CD4-positive, alpha-beta memory T cell (primary cell): ENCODE measurements at places on chromosomes 13 and 19. TPM values are rescaled to one million over a fixed set of nuclear protein-coding genes. Genes with fewer than 3 reads are reported as not detected.

ZNF20 gene
- total RNA-seq: 4.0 TPM

ZNF221 gene
- 2.9 TPM for total RNA-seq

TIMM44 gene
- total RNA-seq: 71.6 TPM

- peak; percentile 22 for DNase-seq
These were observed 14.7 kb downstream of the RAP2A start for GRCh38 chr13:97448503-97449251.

GRCh38 chr19:17981611-17982010, 14.7 kb downstream of the KCNN1 start:
- no peak for DNase-seq

DNA sequence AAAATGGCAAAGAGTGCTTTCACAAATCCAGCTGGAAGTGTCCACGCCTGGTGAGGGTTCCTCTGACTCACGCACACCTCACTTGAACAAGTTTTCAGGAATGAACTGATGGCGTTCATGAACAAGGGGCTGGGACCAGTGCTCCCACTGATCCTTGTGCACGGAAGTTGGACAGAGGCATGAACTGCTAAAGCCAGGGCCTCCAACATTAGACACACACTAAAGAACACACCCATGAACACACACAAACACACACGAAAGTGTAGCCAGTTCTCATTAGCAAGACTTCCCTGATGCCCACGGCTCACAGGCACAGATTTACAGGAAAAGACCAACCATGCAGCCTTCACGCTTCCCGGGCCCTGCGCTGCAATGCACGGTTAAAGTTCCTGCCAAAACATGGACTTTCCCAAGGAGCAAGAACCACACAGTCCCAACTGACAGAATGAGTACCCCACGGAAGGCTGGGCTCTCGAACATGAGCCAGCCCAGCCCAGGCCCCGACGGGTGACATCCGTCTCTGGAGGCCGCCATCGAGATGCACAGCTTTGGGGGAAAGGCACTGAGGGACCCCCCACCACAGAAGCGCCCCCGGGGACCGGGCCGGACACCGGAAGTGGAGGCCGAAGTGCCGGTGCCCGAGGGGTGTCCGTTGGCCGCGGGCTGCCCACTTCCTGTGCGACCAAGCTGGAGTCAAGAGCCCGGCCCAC, 808 bp downstream of the DNMT1 start:
- no peak for DNase-seq

DNA sequence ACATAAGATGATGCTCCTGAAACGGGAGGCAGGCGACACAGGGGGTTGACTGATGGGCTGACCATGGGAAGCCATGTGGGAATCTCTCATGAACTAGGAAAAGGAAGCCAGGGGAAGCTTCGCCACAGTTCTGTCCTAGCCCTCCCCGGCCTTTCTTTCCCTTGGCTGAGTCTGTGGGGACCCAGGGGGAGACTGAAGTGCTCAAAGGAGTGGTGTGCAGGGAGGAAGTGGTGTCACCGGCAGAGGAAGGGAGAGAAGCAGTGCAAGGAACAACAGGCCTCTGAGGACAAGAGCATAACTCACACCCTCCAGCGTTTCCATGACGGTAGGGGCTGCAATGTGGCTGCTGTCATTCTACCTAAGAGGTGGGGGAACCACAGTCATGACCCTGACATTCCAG, 1.1 kb downstream of the KIR3DL3 start:
- DNase-seq: no peak

GRCh38 chr13:70108356-70109105, at the start of gene KLHL1:
KLHL1 (minus strand) TSS chr13:70108452; CDS start chr13:70107699, 753 bp downstream.
- DNase-seq: no peak

- no peak for DNase-seq
These were observed 2.5 kb downstream of the SLC1A6 start for GRCh38 chr19:14977128-14977527.

DNA sequence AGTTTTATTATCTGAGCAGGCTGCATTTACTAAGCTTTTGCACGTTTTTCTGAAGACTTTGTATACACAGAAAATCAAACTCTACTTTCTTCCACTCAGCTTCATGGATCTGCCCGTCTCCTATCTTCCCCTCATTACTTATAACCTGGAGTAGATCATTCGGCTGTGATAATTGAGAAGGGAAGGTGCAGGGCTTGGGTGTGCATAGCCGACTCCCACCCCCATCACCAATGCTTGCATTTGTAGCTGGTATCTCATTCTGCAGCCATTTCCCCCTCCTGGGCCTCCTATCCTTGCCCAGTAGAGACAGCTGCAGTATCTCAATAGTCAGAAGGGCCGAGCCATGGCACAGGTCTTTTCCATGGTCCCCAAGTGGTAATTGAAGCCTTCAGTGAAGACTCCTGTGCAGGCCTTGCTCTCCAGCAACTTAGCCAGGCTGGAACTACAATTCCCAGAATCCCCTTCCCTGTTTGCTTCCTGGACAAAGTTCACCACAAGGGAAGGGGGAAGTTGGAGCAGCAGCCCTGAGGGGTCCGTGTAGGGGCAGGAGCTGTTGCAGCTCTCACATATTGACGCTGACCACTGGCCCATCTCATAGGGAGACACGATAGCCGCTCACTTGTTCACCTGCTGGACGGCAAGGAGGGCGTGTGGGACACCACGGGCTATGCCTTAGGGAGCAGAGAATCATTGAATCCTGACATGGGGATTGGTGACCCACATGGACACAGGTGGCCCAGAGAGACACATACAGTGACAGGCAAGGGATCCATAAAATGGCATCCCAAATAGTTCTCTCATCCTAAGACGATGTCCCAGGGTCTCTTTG, 2.1 kb upstream of the SIGLEC8 start:
- no peak for DNase-seq

DNA sequence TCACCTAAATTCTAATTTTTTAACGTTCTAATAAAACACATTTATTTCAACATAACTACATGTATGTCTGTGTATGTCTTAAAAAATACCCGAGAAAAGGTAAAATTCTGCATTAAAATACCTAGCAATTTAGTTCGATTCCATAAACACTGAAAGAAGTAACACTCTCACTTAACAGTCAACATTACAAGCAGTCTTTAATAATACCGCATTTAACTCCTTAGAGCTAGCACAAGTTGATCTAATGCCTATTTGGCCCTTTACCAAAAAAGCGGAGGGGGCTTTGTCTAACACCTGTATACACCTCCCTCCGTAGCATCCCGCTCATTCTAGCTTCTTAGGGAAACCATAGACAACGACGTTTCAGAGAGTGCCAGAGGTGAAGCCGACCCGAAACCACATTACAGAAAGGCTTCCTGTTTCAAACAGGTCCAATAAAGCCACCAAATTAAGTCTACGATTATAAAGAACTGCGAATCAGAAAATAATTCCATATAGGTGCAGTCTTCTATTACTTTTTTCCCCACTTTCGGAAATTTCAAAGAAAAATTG, 1.2 kb downstream of the SPART start:
- DNase-seq: peak; percentile 67

DNA sequence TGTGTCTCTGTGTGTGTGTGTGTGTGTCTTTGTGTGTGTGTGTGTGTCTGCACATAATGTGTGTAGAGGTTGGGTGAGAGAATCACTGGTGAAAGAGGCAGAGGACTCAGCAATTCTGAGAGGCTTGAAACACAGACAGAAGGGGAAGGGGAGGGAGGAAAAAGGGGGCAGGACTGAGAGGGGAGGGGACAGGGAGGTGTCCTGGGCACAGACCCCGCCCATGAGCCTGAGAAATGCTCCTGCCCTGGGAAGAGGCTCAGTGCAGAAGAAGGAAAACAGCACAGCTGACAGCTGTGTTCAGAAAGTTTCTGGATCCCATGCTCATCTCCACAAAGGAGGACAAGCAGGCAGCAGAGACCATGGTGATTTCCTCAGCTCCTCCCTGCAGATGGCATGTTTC, 59.1 kb upstream of the CEACAM8 start:
- no peak for DNase-seq

DNA sequence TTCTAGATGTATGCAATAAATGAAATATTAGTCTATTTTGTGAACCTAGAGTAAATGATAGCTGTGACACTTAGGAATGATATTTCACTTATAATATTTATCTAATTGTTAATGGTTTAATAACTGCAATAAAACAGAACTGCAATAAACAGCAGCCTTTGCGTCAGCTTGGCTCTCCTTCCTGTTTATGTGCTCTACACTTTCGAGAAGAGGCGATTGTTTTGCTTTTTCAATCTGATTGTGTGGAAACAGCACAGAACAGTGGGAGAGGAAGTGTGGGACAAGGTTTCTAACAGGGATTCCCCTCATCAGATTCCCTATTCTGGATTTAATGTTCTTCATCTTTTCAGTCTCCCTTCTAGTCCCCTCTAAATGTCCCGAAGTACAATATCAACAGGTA, 17.3 kb upstream of the TRPC4 start:
- DNase-seq: no peak
